Frontal cortex (tissue), 4 donors: ENCODE measurements at places on chromosomes 12 and 14. TPM values are rescaled to one million over a fixed set of nuclear protein-coding genes. Genes with fewer than 3 reads are reported as not detected.

Gene PTGDR
- 0.41 TPM for total RNA-seq

Gene CIROP
- total RNA-seq, result not detected

Gene MYF6
- total RNA-seq, result 1.6 TPM

Gene SPTB
- 16.7 TPM for total RNA-seq

Gene LALBA
- total RNA-seq, result not detected

Gene MANSC4
- total RNA-seq, result 0.41 TPM

Gene HOTAIR
- total RNA-seq, result not detected

Gene RXYLT1
- 13.5 TPM for total RNA-seq

Gene SMCO2
- total RNA-seq, result not detected

Gene PDZRN4
- total RNA-seq, result 46.9 TPM

Gene SERPINA3
- total RNA-seq, result not detected

Gene TRIM9
- 28.5 TPM for total RNA-seq

Gene ALDH1L2
- 4.9 TPM for total RNA-seq

Gene MFAP5
- total RNA-seq, result 0.41 TPM

Gene TEX52
- not detected for total RNA-seq

Gene P2RX7
- total RNA-seq, result 1.2 TPM

Gene KCNK10
- total RNA-seq, result 11.8 TPM

Gene TAS2R42
- not detected for total RNA-seq

Gene TDRD9
- total RNA-seq, result 6.5 TPM

Gene PRPH
- total RNA-seq, result 0.82 TPM

Gene KIF21A
- total RNA-seq, result 173 TPM

Gene CAPZA3
- not detected for total RNA-seq

- DNase-seq, result no peak
These were observed 12.3 kb upstream of the ATP5MC2 start for GRCh38 chr12:53688134-53688533.

GRCh38 chr14:34161351-34162082 is 210.6 kb upstream of the EGLN3 start:
- no peak for DNase-seq

GRCh38 chr14:98931911-98932310 is 340.1 kb downstream of the BCL11B start:
- no peak for DNase-seq

- no peak for DNase-seq
These were observed 273.9 kb upstream of the RGS6 start for GRCh38 chr14:71658261-71658860.

DNA sequence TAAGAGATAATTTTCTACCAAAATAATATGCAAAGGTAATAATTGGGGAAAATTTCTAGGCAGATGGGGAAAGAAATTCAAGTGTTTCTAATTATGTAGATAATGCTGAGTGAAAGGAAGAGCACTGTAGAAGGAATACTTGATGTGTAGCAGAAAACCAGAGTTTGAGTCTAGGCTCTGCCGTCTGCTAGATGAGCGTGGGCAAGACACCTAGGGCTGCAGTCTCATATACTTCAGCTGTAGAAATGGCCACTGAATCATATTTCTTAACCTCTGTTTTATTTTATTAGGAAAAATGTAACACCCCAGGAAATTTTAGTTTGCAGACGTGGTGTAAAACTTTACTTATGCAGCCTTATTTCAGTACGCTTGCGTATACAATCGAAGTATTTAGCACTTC is 59.8 kb upstream of the SLC38A2 start:
- no peak for DNase-seq

DNA sequence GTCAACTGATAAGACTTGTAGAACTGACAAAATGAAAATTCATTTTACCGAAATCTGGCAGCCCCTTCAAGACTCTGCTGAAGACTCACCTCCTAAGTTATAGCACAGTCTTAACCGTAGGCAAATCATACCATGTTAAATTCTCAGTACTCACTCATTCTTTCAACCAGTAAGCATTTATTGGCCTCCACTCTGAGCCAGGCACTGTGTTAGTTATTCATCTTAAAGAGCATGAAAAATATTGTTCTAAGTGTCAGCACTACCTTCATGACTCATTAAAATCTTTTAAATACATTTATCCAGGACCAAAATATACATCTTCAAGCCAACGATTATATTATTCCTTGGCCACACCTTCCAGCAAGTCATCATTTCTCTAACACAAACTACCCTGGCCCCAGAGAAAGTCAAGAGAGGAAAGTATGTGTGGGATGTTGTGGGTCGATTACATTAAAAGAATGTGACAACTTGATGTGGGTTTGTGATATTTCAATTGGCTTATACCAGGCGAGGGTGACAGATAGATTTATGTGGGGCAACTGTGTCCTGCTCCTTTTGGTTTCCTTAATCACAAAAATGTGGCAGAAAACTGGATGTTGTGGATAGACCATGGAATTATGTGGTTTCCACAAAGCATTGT is 55.0 kb downstream of the TMEM30B start:
- no peak for DNase-seq

DNA sequence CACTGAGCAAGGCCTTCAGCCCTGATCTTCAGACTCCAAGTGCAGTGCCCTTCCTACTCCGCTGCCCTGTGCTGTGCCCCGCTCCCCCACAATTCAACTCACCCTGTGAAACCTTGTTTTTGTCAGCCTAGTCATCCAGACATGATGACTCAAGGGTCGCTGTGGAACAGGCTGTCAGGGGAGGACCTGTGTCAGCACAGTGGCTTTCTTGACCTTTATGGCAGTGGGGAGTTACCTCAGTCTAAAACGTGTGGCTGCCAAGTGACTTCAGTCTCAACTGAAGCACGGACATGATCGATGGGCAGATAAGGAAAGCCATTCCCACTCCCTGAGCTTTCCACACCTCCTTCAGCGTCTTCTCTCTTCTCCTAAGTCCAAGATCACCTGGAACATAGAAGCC is 16.3 kb upstream of the FLVCR2 start:
- DNase-seq, result no peak

DNA sequence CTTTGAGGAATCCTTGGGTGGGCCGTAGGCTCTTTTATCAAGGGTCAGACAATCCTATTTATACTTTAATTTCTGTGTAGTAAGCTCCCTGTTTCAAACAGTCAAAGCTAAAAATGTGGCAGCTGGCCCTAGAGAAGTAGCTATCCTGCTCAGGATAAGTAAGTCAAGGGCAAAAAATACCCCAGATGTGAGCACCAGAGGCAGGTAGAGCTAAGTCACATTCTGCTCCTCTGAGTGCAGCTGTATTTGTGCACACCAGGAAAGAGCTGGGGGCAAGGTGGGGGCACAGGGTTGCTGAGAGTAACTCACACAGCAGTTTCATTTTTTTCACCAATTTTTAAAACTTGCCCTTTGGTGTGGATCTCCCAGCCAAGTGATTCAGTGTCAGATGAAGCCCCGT is 5.3 kb downstream of the ETV6 start:
- DNase-seq, result no peak

GRCh38 chr12:118611770-118612169 is 235.4 kb downstream of the SUDS3 start:
- DNase-seq, result no peak

DNA sequence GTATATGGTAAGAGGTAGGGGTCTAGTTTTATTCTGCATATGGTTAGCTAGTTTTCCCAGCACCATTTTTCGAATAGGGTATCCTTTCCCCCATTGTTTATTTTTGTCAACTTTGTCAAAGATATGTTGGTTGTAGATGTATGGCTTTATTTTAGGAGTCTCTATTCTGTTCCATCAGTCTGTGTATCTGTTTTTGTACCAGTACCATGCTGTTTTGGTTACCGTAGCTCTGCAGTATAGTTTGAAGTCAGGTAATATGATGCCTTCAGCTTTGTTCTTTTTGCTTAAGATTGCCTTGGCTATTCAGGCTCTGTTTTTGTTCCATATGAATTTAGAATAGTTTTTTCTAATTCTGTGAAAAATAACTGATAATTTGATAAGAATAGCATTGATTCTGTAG is 24.9 kb downstream of the TBK1 start:
- DNase-seq, result no peak

- no peak for DNase-seq
These were observed 295.7 kb upstream of the PRKD1 start for GRCh38 chr14:30223385-30223785.

DNA sequence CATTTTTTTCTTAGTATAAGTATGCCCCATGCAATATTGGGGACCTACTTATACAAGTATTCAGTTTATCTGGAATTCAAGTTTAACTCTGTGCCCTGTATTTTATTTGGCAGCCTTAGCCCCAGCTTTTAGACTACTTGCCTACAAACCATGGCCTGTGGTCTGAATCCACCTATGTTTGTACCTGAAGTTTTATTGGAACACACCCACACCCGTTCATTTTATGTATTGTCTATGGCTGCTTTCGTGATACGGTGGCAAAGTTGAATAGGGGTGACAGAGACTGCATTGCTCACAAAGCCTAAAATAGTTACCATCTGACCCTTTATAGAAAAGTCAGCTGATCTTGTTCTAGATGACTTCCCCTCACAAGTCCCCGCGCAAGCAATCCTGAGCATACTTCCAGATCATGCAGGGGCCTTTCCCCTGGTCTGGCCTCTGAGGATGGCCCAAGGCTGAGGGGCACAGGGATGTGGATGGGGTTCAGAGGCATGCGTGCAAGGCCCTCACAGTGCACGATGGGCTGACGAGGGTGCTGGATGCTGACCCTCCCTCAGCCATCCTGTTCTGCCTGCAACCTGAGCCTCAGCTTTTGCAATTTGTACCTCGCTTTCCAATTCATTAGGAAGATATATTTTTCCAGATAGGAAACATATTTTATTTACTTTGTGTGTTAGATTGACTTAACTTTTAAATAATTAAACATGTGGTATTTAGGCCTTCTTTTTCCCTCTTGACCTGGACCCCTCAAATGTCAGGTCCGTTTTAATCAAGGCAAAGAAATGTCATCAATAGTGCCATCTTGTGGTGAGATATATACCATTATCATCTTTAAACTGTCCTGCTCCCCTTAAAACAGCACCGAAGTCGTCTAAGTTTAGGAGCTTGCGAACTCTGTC is 527.3 kb upstream of the CCDC196 start:
- peak; percentile 6 for DNase-seq

GRCh38 chr12:130051900-130052299 is 110.4 kb upstream of the FZD10 start:
- no peak for DNase-seq

DNA sequence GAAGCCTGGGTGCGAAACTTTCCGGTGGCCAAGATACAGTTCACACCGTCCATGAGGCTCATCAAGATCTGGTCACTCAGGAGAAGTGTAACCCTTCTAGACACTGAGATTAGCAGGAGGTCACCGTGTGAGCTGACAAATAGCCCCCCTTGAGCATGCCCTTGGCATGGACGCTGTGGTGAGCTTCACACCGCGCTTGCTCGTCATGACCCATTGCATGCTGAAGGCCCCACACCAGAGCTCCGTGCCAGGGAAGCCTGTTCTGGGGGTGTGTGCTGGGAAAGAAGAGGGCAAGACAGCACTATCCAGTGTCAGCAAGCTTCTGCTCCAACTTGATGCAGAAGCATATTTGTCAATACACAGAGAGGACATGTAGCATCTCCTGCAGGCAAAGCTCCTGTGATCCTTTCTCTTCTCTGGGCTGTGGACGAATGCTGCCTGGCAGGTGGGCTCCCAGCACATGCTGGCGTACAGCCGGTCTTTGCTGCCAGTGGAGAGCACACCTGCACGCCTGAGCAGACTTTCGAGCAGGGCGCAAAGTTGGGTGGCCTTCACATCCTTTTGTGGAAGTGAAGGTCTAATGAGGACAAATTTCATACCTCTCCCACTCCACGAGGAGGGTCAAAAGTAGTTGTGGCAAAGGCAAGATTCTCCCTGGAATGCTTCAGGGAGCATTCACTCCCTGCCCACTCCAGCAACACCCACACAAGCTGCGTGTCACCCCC is 126.9 kb upstream of the FKBP4 start:
- no peak for DNase-seq

- DNase-seq, result no peak
These were observed 30.6 kb downstream of the NAA30 start for GRCh38 chr14:57420986-57421385.

DNA sequence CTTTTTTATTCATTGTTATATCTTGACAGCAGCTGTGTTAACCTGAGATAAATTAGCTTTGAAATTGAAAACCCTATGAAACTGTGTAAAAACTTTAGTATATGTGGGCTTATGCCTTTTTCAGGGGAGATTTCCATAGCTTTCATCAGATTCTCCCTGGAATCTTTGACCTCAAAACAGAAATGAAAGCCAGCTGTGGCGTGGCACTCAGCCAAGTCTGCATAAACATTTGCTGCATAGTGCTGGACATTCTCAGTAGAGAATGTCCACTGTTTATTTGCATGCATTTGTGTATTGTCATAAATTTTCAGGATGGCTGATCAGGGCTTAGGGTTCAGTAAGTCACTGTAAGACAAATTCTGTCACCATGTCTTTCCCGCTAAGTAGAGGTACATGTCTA is 115.3 kb upstream of the NAP1L1 start:
- DNase-seq, result no peak

- DNase-seq, result no peak
These were observed 120.3 kb upstream of the BCAT1 start for GRCh38 chr12:25069224-25069623.

- no peak for DNase-seq
These were observed 374.2 kb downstream of the BCL11B start for GRCh38 chr14:98897605-98898309.

- DNase-seq, result no peak
These were observed 51.4 kb downstream of the ZFP36L1 start for GRCh38 chr14:68741477-68741791.

- DNase-seq, result no peak
These were observed 34.2 kb downstream of the NGB start for GRCh38 chr14:77236814-77237213.
